ENCODE measurements at places on chromosomes 6 and 20. TPM values are rescaled to one million over a fixed set of nuclear protein-coding genes. Genes with fewer than 3 reads are reported as not detected.

CST4 gene
- total RNA-seq, result not detected

KCNG1 gene
- 0.32 TPM for total RNA-seq

SCGN gene
- 1.2 TPM for total RNA-seq

DNA sequence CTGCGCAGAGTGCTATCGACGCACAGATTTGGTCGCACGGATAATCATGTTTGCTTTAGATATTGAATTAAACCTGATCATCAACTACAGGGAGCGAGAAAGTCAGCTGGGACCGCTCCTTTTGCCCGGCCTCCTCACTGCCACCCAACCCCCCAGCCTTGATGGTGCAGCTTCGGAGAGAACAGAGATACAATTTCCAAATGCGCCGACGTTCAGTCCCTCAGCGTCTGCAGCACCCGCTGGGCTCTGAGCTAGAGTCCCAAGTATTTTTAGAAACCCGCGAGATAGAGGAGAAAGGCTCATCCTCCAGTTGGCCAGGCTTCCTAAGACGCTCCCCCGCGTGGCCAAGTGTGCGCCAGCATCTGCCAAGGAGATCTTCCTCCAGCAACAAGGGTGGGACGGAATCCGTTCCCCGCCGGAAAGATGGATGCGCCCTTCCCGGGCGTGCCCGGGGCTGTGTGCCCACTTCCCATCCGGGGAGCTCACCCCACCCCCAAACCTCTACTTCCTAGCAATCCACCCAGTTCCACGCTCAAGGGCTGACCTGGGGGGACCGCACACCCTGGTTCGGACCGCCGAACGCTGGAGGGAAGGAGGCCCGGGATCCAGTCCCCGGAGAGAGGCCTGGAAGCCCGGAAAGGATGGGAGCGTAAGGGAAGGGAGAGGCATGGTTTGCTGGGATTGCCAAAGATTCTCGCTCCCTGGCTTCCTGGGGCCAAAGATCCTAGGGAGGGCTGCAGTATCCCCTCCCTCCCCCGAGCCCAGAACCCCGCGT is 4.1 kb downstream of the NKX2-2 start:
- DNase-seq, result no peak

DNA sequence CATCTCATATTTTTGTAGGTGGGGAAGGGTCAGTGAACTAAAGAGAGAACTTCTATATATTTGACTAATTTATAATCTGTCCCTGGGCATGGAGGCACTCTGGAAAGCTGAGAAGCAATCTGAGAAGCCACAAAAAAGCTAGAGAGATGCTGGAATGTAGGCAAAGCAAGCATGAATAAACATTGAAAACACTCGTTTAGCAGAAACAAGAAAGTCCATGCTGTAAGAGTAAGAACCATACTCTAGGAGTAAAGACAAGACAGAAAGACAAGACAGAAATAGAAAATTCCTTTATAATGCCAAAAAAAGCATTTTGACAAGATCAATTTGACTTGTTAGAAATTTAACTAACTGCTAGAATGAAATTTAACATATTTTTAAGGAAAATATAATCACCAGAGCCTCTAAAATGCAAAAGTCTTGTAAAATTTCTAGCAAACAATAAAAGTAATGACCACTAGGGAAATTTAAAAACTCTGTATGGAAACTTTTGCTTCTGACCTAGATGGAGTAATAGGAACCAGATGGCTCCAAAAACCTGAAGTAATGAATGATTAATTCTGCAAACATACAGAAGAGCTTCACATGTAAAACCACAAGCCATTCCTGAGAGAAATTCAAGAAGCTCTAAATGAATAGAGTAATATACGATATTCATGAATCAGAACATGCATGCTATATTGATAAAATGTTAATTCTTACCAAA is 625.7 kb upstream of the PTCHD4 start:
- no peak for DNase-seq

Measured in Right ventricle myocardium inferior (tissue), 1 donor.